ENCODE measurements at places on chromosomes 13 and 19.

GRCh38 chr13:24700539-24700938 is 20.3 kb downstream of the ATP12A start:
- DNase-seq, result no peak

DNA sequence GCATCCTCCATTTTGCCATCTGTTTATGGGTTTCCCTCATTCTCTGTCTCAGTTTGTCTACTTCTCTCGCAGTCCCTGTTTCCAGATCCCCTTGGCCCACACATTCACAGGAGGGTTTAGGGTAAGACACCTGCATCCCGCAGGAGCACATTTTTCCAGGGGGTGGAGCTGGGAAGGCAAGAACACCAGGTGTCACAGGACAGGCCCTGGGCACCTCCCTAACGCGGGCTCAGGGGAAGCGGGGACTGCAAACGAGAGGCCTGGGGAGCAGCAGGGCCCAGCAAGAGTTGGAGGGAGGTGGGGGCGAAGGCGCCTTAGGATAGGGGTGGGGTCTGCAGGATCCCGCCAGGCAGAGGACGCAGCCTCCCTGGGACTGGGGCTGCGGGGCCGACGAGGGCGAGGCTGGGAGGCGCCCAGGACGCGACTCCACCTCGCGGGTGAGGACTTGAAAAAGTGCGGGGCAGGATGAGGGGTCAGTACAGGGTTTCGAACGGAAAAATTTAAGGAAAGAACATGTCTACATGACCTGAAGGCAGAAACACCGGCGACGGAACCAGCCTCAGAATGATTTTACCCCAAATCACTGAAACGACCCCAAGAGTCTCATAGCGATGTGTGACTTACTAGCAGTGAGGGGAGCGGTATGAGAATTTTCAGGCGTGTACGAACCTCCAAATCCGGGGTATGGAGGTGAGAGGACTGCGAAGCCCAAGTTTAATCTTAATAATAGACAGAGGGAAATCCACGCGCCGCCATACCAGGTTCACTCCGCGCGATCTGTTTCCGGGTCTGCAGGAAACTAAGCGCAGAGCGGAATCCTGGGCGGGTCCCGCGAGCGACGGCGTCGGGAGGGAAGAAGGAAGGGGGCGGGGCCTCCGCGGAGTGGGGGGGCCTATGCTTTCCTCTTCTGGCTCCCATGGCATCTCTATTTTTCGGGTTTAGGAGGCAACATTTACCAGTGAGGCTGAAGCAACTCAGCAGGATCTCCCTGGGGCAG is 7.1 kb upstream of the ERVV-2 start:
- no peak for DNase-seq

DNA sequence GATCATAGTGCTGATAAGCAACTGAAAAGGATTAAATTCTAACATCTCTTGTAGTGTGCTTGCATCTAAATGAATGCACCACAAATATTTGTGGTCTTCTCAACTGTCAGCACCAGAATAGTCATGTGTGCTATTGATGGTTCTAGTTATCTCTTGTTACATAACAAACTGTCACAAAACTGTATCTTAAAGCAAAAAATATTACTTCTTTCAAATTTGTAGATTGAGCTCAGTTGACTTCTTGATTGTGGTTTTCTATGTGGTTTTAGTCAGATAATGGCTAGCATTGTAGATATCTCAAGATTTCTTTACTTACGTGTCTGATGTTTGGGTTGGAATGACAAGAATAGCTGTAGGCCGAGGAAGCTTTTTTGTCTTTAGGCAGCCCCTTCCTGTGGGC is 431.3 kb downstream of the SLITRK6 start:
- no peak for DNase-seq

GRCh38 chr13:51816604-51817249 is 12.8 kb upstream of the DHRS12 start:
- DNase-seq, result no peak

DNA sequence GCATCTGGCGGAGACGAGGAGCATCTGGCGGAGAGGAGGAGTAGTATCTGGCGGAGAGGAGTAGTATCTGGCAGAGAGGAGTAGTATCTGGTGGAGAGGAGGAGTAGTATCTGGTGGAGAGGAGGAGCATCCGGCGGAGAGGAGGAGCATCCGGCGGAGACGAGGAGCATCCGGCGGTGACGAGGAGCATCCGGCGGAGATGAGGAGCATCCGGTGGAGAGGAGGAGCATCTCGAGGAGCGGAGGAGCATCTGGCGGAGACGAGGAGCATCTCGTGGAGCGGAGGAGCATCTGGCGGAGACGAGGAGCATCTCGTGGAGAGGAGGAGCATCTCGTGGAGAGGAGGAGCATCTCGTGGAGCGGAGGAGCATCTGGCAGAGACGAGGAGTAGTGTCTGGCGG is 18.6 kb downstream of the C13orf46 start:
- DNase-seq, result no peak

DNA sequence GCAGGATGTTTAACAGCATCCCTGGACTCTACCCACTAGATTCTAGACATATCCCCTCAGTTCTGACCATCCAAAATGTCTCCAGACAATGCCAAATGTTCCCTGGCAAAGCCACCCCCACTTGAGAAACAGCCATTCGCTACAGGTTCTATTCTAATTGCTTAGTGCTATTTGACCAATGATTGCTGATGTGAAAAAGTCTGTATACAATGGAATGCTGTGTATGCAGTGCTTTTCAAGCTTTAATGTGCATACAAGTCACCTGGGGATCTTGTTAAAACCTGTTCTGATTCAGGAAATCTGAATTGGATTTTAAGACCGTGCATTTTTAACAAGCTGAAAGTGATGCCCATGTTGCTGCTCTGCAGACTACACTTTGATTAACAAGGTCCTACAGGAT is 331.8 kb upstream of the KLF12 start:
- DNase-seq, result no peak

GRCh38 chr19:4391701-4392483 is 8.5 kb downstream of the SH3GL1 start:
- DNase-seq, result no peak

DNA sequence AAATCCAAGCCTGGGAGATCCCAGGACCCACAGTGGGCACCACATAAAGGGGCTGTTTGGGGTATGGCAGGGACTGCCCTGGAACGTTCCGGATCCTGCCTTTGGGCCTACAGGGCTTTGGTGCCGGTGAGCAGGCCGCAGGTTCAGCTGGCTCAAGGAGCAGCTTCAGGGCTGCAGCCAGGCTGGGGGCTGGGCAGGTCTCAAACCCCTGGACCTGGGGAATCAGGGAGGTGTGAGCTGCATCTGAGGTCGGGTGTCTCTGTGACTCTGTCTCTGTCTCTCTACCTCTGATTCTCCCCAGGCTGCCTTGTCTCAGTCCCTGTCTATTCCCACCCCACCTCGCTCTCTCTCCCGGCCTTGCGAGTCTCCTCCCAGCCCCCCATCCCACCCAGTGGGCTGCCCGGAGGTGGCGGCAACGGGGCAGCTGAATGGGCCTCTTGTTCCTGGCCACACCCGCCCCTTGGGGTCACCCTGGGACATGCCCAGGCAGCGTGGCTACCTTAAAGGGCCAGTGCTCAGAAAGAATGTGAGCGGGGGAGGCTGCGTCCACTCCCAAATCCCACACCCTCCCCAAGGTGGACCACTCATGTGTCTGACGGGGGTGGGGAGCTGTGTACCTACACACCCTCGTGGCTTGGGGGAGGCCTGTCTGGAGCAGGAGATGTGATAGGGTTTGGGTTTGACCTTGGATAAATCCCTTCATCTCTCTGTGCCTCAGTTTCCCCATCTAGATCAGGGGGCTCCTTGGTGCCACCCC is 31.1 kb downstream of the NFIC start:
- no peak for DNase-seq

DNA sequence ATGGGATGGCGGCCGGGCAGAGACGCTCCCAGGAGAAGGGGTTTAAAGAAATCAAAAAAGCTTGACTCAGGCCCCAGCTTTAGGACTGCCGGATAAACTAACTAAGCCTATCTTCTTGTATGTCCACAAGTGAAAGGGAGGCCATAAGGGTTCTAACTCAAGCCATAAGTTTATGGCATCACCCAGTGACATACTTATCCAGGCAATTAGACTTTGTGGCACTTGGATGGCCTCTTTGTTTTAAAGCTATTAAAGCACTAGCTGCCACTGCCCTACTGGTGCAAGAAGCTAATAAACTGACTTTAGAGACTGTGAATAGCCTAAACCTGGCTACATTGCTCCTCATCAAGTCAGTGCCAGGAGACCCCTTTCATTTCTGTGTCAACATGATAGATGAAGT is 102.0 kb downstream of the ZNF429 start:
- DNase-seq, result no peak

- DNase-seq, result no peak
Measured at GRCh38 chr13:97371486-97372109, 62.4 kb upstream of the RAP2A start.

GRCh38 chr19:1259206-1259875 is 9.8 kb upstream of the CIRBP start:
- DNase-seq, result peak; percentile 50

- no peak for DNase-seq
Measured at GRCh38 chr13:46097015-46097414, 7.8 kb downstream of the CPB2 start.

DNA sequence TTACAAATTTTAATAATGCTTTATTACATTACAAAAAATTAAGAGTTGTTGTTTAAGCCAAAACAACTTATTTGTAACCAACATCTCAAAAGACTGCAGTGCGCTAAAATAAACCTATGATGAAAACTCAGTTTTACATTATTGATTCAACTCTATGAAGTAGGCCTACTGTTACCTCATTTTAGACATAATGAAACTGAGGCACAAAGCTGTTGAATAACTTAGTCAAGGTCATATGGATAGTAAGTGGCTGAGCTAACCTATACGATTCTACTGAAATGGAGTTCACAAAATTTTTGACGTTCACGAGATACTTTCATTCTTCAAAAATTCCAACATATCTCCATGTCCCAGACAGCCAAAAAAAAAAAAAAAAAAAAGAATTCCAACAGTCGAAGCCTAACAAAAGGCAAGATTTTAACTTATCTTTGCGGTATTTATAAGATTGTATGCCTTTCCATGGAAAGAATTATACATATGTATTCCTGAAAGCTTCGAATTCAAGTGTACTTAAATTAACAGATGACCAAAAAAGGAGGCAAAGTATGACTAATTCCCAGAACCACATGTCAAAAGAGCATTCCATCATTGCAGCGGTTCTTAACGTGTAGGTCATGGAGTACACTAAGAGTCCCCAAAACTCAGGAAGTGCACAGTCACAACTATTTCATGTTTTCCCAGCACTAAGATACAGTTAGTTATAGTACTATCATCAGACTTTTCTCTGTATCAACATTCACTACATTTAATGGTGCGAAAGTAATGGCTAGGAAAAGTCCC is 69.4 kb downstream of the PSPC1 start:
- no peak for DNase-seq

- no peak for DNase-seq
Measured at GRCh38 chr13:79385694-79386093, 20.4 kb downstream of the RBM26 start.

DNA sequence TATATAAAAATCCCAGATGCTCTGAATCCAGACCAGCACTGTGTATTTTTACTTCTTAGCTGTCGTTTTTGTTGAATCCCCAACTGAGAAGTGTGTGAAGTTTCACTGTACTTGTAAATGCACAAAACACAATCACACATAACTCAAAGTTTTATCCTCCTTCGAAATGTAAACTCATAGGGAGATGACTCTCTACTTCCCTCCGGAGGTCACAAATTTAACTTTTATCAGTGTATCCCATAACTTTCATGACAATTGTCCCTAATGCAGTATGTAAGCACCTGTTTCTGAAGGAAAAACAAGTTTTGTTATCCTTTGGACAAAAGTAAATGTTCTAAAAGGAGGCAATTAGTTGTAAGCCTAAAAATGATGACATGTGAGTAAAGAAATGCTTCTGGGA is 665.0 kb upstream of the SLITRK6 start:
- DNase-seq, result no peak

GRCh38 chr13:109672545-109672944 is 113.8 kb downstream of the IRS2 start:
- DNase-seq, result no peak

- DNase-seq, result peak; percentile 49
Measured at GRCh38 chr13:48562296-48563066, 29.6 kb upstream of the RCBTB2 start.

DNA sequence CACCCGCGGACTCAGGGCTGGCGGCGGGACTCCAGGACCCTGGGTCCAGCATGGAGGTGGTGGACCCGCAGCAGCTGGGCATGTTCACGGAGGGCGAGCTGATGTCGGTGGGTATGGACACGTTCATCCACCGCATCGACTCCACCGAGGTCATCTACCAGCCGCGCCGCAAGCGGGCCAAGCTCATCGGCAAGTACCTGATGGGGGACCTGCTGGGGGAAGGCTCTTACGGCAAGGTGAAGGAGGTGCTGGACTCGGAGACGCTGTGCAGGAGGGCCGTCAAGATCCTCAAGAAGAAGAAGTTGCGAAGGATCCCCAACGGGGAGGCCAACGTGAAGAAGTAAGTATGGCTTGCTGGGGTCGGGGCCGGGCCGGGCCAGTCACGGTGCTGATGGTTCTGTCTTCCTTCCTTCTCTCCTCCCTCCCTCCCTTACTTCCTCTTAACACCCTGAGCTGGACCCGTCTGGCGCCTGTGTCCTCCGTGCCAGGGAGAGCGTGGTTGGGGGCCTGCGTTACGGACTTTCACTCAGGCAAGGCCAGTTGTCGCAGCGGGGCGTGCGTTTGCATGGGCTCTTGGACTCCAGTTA is 1.4 kb downstream of the STK11 start:
- DNase-seq, result no peak

DNA sequence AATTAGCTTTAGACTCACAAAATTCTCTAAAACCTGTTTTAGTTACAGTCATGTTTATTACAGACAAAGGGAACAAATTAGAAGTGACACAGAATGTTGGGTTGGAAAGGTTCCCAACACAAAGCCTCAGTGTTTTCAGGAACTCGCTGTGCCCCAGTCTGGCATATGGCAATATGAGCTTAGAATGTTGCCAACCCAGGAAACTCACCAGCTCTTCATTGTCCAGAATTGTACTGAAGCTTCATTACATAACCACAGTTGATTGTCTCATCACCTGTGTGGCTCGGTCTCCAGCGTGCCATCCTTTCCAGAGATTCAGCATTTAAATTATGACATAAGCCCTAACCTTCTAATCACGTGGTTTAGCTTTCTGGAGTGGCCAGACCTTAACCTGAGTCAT is 19.1 kb downstream of the ZNF264 start:
- no peak for DNase-seq

GRCh38 chr19:51297406-51297805 is 14.0 kb upstream of the IGLON5 start:
- no peak for DNase-seq

DNA sequence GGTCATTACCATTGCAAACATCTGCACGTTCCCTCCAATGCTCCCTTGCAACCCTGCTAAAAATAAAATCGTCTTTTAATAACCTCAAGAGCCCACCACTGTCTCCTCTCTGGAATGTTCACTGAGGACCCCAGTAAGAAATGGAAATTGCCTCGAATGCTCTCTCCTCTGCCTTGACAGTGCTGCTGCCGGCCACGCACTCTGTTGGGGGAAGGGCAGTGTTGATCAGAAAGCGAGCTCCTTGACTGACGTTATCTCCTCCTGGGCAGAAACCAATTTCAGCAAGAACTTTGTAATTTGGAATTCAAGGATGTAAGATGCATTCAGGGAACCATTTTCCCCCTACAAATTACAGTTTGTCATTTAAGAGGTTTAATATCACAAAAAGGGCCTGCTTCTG is 718.5 kb downstream of the UQCRFS1 start:
- no peak for DNase-seq

Data from activated T-cell treated with anti-CD3 and anti-CD28 coated beads for 4 hours (primary cell).